ENCODE measurements at places on chromosomes 5 and 9. TPM values are rescaled to one million over a fixed set of nuclear protein-coding genes. Genes with fewer than 3 reads are reported as not detected.

The MSX2 gene
- 3.5 TPM for total RNA-seq

The CMBL gene
- total RNA-seq, result 2.5 TPM

The FOXD4L4 gene
- total RNA-seq, result not detected

The PCDHGB6 gene
- total RNA-seq, result 7.7 TPM

The MEIKIN gene
- total RNA-seq, result not detected

The ORM2 gene
- total RNA-seq, result 9.5 TPM

The SAXO1 gene
- 0.21 TPM for total RNA-seq

The TNC gene
- total RNA-seq, result 27.0 TPM

The SPATA31C1 gene
- not detected for total RNA-seq

The CNTNAP3 gene
- 23.9 TPM for total RNA-seq

The ANKRD18A gene
- 3.1 TPM for total RNA-seq

The FIBCD1 gene
- not detected for total RNA-seq

The HAND1 gene
- not detected for total RNA-seq

The BNC2 gene
- total RNA-seq, result 7.2 TPM

The SH3PXD2B gene
- total RNA-seq, result 29.2 TPM

The NOL6 gene
- total RNA-seq, result 43.1 TPM

The GDA gene
- 0.16 TPM for total RNA-seq

The SURF1 gene
- 32.4 TPM for total RNA-seq

The TTC23L gene
- 7.0 TPM for total RNA-seq

The HSDL2 gene
- total RNA-seq, result 32.5 TPM

The LHX6 gene
- 1.4 TPM for total RNA-seq

All from suprapubic skin (tissue), 4 donors.